ENCODE measurements at places on chromosomes 1 and 21.

DNA sequence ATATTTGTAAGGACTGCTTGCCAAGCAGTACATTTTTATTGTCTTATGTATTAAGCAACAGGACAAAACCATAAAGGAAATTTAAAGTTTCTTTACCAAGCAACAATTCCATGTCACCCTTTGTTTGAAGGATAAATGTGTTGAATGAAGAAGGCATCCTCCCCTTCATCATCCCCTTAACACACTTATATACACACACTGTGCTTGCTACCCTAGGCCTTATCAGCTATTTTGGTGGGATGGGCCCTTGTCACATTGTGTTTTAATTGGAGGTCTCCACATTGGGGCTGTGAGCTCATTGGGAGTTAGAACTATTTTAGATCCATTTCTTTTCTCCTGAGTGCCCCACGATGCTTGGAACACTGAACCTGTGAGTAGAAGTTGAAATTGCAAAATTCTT, 1.9 kb downstream of the VANGL1 start:
- no peak for DNase-seq

DNA sequence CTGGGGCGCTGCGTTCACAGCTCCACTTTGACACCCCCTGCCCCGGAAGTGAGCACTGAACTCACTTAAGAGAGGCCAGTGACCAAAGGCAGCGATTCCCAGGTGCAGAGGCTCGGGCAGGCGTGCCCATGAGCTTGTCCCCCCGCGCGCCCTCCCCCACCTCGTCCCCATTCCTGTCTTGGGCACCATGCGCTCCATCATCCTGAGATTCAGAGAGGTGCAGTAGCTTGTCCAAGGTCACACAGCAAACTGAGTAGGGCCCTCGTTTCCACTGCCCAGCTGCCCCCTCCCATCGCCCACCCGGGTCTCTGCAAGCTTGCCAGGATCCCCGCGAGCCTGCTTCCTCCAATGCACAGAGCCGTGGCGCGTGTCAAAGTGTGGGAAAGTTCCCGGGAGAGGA, 68.0 kb downstream of the SYT2 start:
- DNase-seq = no peak

- no peak for DNase-seq
These were observed 77.7 kb downstream of the CAPZB start for GRCh38 chr1:19407494-19408096.

DNA sequence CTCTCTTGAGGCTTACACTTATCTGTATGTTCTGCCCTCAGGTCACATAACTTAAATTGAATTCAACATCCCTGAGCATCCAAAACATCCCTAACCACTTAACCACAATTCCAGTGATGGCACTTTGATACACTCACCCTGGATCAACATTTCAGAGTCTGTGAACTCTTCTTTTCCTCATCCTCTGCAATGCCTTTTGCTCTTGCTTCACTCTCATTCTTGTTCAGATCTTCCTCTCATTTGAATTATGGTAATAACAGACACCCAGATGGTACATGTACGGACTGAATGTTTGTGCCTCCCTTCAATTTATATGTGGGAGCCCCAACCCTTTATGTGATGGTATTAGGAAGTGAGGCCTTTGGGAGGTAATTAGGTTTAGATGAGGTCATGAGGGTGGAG, 33.4 kb downstream of the PTGER3 start:
- DNase-seq = no peak

GRCh38 chr21:45857761-45858160, 123.8 kb upstream of the COL6A1 start:
- DNase-seq = no peak

- DNase-seq = no peak
These were observed 3.1 kb downstream of the TSSK3 start for GRCh38 chr1:32365445-32365844.

DNA sequence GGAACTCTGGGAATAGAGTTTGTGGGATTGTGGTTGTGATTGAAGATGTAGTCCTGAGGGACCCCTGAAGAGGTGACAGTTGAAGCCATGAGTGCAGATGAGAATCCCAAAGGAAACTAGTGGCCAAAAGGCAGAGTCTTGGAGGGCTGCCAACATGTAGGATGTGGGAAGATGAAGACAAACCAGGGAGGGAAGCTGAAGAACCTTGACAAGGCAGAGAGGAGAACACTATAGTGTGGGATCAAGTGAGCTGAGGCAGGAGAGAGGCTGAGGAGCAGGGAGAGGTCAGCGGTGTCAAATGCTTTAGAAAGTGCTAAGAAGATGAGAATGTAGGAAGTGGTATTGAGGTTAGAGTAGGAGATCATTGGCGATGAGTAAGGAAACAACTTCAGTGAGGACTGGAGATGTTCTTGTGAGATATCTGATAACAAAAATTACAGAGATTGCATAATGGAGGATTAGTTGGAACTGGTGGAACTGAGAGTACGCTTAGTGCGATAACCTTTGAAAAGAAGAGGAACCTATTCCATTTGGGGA, 88.5 kb upstream of the VCAM1 start:
- peak; percentile 21 for DNase-seq

DNA sequence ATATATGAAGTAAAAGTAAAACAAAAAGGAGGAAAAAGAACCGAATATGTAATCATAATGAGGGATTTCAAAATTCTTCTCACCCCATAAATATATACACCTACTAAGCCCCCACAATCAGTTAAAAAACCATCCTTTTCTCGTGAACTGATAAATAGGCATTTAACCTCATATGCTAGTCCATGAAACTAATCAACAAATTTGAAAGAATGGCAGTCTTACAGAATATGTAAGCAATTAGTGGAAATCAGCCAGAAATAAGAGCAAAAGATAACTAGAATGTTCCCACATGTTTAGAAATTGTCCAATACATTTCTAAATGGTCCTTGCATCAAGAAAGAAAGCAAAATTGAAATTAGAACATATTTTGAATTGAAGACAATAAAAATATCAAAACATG, 849.4 kb upstream of the CXADR start:
- DNase-seq = no peak

DNA sequence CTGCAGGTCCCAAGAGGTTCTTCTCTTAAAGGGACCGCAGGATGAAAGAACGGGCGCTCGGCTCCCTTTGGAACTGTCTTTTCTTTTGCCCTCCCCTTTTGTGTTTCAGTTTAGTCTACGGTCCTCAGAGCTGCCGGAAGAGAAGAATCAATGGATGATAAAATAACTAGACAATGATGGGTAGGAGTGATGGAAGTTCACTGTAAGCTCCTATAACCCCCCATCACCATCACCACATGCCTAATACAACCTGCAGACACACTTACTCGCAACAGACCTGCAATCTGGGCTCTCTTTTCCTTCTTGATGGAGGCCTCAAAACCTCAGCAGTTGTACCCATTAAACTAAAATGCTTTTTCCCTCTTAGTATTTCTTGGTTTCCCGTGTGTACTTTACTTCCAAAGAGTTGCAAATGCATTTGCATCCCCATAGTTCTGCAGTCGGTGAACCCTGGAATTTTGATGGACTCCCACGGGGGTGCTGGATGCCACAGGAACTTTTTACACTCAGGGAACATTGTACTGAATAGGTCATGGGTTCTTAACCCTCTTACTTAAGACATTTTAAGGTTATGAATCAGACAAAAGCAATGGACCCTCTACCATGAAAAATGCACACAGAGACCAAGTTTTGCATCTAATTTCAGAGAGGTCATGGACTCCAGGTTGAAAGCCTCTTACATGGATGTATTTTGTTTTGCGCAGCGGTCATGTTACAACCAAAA, 633 bp upstream of the RFX5 start:
- peak; percentile 13 for DNase-seq

DNA sequence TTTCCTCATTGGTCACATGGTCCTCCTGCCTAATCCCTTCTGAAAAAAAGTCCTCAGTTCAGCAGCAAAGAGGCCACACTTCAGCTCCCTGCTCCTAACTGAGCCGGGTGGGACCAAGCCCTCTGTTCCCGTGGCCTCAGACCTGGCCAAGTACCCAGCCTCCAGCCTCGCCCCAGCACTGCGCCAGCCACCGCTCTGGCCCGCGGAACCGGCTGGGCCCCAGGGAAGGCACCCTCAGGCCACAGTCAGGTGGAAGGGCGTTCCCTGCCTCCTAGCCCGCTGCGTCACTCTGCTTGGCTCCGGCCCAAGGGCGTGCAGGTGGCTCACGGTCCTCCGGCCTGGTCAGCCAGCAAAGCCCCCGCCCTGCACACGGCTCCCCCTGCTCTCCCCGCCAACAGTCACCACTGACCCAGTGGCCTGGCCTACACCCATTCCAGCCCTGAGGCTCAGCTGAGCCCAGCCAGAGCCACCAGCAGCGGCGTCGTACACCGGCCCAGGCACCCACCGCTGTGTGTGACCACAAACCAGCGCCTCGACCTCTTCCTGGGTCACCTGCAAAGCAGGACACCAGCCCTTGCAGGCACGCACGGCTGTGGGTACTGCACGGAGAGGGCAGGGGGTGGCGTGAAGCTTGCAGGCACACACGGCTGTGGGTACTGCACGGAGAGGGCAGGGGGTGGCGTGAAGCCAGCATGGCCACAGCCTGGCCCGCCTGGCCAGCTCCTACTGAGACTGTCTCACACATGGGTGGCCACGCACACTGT, 19.4 kb downstream of the NADK start:
- DNase-seq = no peak

GRCh38 chr1:234780112-234780511, 170.1 kb upstream of the IRF2BP2 start:
- DNase-seq = no peak

DNA sequence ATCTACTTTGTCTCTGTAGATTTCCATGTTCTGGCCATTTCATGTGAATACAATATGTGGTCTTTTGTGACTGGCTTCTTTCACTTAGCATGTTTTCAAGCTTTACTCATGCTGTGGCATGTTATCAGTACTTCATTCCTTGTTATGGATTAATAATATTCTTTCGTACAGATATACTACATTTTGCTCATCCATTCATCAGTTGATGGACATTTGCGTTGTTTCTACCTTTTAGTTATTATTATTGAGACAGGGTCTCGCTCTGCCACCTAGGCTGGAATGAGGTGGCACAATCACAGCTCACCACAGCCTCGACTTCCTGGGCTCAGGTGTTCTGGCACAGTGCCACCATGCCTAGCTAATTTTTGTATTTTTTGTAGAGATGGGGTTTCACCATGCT, 21.4 kb downstream of the SFPQ start:
- DNase-seq = no peak

- no peak for DNase-seq
These were observed 7.2 kb upstream of the HHAT start for GRCh38 chr1:210321552-210321951.

GRCh38 chr1:76443217-76443616, 368.7 kb downstream of the ST6GALNAC3 start:
- no peak for DNase-seq

GRCh38 chr1:79497193-79497773, 490.8 kb upstream of the ADGRL4 start:
- peak; percentile 66 for DNase-seq

DNA sequence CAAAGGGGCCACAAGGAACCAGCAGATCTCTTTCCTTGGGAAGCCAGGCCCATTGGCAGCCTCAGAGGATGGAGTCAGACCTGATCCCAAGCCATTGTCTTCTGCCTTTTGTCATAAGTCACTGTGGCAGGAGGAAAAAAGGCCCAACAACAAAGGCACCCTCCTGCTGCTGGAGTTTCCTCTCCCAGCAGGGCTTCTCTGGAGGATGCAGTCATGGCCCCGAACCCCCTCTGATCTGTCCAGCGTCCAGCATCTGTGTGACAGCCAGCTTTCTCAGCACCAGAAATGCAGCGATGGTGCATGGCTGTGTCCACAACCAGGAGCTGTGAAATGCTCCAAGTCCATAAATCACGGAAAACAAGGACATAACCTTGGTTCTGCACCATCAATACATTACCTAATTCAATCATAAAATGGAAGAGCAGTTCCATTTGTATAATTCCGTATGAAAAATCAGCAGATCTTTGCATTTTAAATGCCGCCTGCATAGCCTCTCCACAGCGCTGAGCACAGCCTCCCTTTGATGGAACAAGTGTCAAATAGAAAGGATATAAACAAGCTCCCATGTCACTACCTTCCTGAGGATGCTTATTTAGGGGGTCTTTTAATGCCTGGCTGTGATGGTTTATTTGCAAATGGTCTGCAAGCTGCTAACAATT, 30.6 kb downstream of the AJAP1 start:
- no peak for DNase-seq

DNA sequence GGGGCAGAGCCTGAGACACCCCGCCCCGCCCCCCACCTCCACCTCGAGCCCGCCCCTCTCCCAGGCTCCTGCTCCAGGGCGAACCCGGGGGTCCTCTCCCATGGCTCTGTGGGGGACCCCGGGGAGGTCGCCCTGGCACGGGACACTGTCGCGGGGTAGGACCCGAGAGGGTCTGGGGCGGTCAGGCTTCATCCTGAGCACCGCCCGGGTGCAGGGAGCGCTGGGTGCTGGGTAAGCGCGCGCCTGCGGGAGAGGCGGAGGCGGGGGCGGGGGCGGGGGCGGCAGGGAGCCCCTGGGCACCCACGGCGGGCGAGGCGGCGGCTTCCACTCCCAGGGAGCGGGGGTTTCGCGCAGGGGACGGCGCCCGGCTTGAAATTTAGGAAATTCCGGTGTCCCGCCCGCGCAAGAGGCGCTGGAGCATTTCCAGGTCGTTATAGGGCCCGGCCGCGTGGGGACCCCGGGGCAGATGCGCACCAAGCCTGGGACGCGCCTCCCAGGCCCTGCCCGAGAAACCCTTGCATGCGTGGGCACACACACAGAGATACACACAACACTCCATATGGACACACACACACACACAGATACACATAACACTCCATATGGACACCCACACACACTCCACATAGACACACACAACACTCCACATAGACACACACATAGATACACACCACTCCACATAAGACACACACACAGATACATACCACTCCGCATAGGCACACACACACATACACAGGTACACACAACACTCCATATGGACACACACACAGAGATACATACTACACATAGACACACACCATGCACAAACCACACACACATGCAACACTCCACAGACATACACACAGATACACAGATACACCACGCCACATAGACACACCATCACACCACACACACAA, 48.7 kb upstream of the SLC19A1 start:
- DNase-seq = no peak

- DNase-seq = no peak
These were observed 2.9 kb downstream of the IGSF8 start for GRCh38 chr1:160095382-160096105.

GRCh38 chr21:34881421-34881820, 167.7 kb downstream of the RUNX1 start:
- no peak for DNase-seq

DNA sequence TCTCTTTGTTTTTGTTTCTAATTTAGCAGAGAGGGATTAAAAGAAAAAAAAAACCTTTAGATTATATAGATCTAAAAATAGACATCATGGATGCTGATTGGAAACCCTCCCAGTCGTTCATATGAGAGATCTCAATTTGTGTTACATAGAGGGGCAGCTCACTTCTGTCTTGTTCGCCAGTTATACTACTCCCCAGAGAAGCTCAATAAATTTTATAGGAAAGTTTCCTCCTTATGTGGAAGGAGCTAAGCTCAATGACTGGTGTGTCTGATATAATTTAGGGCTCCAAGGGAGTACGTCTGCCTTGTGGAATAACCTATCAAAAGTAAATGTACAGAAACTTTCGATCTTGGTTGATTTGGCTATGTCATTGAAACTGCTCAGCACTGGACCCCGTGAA, 117.6 kb downstream of the PEX14 start:
- no peak for DNase-seq

- DNase-seq = peak; percentile 44
These were observed 1388.8 kb downstream of the AMY1C start for GRCh38 chr1:105138458-105138893.

All from eye (tissue), 1 donor.